Left renal pelvis (tissue), 4 donors: ENCODE measurements at places on chromosomes 5 and 9. TPM values are rescaled to one million over a fixed set of nuclear protein-coding genes. Genes with fewer than 3 reads are reported as not detected.

GRCh38 chr9:71479621-71480020, 288.7 kb downstream of the CEMIP2 start:
- no peak for DNase-seq

DNA sequence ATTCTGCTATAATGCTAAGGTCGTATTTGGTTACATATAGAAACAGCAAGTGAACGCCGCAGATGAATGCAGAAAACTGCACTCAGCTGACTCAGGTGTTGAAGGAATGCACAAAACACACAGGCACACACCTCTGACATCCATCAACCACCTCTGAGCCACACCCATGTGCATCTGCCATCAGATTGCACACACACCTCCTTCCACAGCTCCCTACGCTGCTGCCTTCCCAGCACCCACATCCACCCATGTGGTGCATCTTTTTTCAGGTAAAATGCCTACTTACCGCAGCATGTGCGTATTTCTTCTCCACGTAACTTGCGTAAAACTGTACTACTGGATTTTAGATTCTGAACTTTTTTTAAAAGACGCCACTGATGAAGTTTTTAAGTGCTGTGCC, 7.1 kb downstream of the STK10 start:
- no peak for DNase-seq

GRCh38 chr5:176716320-176716719, 69.0 kb downstream of the TSPAN17 start:
- no peak for DNase-seq

GRCh38 chr5:148259288-148259687, 9.3 kb upstream of the SPINK13 start:
- DNase-seq, result no peak

DNA sequence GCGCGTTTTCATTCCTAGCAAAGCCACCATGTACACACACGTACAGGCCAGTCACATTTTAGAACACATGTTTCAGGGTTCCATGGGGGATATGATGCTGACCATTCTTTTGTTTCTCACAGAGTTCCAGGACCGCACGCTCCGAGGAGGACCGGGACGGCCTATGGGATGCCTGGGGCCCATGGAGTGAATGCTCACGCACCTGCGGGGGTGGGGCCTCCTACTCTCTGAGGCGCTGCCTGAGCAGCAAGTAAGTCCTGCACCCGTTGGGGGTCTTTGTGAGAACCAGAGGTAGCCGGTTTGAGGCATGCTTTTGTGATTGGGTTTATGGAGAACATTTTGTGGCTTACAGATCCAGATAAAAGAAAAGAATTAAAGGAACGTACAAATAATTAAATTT, 30.8 kb downstream of the ADAMTSL1 start:
- DNase-seq, result no peak

GRCh38 chr5:113719549-113719948, 206.1 kb downstream of the YTHDC2 start:
- no peak for DNase-seq

DNA sequence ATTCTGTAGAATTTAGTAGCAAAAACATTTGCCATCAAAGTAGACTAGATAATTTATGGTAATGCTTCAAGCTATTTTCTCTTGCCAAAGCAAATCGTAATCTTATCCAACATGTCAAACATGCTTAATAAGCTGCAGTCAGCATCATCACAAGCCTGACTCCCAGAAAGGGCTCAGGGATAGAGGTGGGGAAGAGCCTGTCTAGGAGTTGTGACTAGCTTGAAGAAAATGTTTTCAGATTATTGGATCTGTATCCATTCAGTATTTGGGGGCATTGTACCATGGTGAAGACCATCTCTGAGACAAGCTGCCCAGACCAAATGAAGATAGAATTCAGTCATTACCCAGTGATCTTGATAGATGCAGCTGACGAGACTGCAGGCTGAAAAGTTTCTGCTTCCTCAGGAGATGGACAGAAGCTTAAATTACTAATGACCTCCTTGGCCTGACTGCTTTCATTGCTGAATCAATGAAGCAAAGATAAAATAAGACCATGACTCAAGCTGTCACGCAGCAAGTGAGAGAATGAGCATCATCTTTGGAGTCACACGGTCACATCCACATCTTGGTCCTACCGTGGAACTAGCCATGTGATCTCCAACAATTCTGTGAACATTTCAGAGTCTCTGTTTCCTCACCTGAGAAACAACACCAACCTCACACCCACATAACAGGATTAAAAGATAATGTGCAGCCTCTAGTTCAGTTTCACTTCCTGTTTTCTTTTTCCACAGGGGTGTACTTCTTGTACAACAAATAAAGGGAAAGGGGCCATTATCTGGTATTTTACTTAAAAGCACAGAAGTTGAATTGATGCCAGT, 9.4 kb downstream of the ERAP2 start:
- no peak for DNase-seq

- no peak for DNase-seq
These were observed 21.4 kb downstream of the IPPK start for GRCh38 chr9:92648474-92648971.

GRCh38 chr5:93601802-93602155, 18.8 kb downstream of the NR2F1 start:
- DNase-seq, result peak; percentile 14

GRCh38 chr9:133971981-133972941, 19.9 kb downstream of the VAV2 start:
- no peak for DNase-seq

DNA sequence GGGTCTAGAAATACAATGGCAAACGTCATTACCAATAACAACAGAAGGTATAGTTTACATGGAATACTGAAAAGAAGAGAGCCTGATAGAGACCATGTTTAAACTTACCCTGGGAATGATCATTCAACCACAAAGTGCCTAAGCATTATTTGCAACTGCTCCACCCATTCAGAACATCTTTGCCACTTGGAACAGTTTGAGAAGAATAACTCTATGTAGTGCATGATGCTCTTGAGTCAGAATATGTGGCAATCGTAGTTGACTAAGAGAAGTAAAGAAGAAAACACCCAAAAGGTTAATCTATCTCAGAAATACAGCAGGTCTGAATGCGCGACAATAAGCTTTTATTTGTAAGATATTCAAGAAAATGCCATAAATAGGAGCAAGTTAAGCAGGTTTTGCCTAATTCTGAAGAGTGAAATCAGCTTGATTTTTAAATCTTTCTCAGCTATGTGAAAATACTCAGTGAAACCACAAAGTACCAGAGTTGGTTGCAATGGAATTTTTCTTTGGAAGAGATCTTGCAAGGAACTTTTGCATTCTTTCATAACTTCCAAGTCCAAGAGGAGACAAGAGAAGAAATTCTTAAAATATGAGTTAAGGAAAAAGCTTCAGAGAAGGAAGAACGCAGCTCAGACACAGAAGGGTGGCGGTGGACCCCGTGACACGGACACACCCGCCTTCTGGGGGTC, 64.3 kb downstream of the HABP4 start:
- no peak for DNase-seq

DNA sequence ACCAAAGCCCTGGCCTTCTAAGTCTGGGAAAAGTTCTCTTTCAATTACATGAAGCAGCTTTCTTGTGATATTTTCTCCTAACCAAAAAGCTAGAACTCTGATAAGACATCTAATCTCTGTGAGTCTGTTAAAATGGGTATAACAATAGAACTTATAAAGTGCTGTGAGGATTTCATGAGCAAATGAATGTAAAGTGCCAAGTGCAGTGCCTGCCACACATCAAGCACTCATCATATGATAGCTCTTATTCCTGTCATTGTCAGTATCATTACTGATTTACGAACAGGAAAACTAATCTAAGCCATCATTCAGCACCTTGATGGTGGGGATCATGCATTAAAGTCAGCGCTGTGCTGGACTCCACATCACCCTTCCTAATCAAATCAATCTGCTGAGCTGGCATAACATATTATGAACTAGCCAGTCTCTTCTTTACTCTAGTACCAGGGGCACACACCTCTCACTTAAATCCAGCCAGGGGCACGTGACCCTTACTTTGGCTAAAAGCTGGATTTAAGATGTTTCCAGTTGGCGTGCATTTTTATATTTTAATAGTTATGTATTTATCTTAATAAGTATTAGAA, 37.3 kb downstream of the YIPF5 start:
- no peak for DNase-seq

- peak; percentile 46 for DNase-seq
These were observed 162.2 kb downstream of the SREK1 start for GRCh38 chr5:66306105-66306843.

GRCh38 chr9:95024097-95024671, 293.3 kb downstream of the FANCC start:
- no peak for DNase-seq

GRCh38 chr5:114335391-114335790, 26.5 kb upstream of the KCNN2 start:
- DNase-seq, result no peak

DNA sequence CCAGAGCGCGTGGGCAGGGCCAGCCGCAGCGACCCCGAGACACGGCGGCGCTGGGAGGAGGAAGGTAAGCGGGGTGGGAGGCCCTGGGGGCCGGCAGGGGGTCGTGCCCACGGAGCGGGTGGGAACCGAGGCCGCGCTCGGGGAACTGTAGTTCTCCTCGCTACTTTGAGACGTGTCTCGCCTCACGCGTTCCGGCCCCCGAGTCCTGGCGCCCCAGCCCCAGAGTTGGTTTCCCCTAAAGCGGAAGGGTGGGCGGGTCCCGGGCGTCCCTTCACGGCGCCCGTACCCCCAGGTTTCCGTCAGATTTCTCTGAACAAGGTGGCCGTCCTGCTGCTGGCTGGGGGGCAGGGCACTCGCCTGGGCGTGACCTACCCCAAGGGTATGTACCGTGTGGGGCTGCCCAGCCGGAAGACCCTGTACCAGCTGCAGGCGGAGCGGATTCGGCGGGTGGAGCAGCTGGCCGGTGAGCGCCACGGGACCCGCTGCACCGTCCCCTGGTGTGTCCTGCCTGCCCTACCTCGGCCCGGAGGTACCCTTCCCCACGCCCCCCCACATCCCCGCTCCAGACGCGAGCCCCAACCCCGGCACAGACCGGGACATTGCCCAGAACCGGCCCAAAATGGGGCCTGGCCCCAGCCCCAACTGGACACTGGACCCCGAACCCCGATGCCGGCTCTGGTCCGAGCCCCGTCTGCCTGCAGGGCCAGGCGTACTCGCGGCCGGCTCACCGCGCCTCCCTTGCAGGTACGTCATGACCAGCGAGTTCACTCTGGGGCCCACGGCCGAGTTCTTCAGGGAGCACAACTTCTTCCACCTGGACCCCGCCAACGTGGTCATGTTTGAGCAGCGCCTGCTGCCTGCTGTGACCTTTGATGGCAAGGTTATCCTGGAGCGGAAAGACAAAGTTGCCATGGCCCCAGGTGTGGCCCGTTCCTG, 709 bp downstream of the UAP1L1 start:
- no peak for DNase-seq

DNA sequence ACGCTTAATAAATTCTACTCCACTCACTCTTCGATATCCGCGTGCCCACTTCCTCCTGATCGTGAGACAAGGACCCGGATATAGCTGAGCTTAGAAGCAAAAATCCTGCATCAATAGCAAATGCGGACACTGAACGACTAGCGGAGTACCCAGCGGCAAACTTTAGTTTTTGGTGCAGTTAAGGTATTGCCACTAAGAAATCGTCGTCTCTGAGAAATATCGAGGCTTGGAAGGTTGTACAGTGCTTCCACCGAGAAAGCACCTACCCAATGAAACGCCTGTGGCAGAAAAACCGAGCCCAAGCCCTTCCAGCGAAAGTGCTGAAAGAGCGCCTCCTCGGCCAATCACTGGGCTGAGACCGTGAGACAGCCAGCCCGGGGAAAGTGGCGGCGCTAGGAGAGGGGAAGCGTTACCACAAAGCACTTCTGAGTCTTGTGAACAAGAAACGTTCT, 32.2 kb downstream of the ANXA2R start:
- no peak for DNase-seq

GRCh38 chr5:137024044-137024443, 475.1 kb downstream of the SPOCK1 start:
- no peak for DNase-seq

GRCh38 chr9:95689669-95690068, 172.9 kb upstream of the PTCH1 start:
- no peak for DNase-seq

DNA sequence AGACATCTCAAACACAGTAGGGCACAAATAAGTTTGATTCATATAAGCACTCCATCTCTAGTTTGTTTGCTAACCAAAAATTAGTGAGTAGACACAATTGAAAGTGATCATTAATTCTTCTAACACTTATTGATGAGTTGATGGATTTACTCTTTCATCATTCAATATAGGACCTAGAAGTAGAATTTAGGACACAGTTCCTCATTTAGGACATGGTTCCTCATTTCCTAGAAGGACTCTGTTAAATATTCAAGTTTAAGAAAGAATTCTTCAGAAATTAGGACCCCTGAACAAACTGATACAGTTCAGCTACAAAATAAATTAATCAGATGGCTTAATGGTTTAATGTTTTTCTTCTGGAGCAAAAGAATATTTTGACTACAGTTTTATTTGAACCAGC, 143.5 kb upstream of the PRR16 start:
- no peak for DNase-seq

DNA sequence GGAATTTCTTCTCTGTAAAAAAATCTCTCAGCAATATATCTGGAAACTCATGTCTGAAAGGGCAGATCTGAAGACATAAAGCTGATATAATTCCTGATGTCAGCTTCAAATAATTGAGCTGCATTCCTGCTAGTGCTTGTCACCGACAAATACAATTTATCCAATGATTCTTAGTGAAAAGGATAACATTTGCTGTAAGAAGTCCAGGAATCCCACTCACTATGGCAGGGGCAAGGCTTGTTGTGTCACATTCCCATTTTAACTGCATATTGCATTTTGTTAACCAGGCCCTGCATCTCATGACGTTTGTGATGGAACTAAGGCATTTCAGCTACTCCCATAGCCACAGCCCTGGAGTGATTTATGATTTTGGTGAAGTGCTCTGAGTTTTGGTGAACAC, 160.1 kb upstream of the DAB2 start:
- no peak for DNase-seq

GRCh38 chr9:136532799-136533774, 12.8 kb downstream of the NOTCH1 start:
- no peak for DNase-seq

DNA sequence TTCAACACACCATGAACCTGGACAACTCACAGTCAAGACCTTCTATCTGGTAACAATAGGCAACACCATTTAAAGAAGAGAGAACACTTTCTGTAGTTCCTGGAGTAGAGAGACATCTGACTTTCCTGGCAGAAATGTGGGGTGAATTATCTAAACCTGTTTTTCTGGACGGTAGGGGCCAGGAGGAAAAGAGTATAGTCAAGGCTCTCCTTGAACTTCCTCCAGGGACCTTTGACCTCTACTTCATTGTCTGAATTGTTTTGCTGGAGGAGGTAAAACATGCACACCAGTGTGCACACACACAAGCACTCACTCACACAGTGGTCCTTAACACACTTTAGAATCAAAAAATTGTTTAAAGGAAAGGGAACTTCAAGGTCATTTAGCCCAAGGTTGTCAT, 13.2 kb downstream of the S100Z start:
- no peak for DNase-seq

The FGF10 gene
- 10.5 TPM for polyA plus RNA-seq

The ZNF354C gene
- 22.4 TPM for polyA plus RNA-seq

The KCNT1 gene
- polyA plus RNA-seq, result 0.20 TPM

The KLHL3 gene
- polyA plus RNA-seq, result 16.0 TPM

The SEMA6A gene
- polyA plus RNA-seq, result 49.5 TPM

The SLC36A2 gene
- polyA plus RNA-seq, result 5.0 TPM

The DCANP1 gene
- not detected for polyA plus RNA-seq

The OGN gene
- 30.2 TPM for polyA plus RNA-seq

The TERT gene
- polyA plus RNA-seq, result 0.11 TPM

The HSPB3 gene
- 0.32 TPM for polyA plus RNA-seq
